ENCODE measurements at places on chromosomes 3 and 15.

- no peak for DNase-seq
These were observed 58.4 kb upstream of the ABHD17C start for GRCh38 chr15:80636675-80637074.

GRCh38 chr15:92882697-92883162 lies 17.4 kb upstream of the CHD2 start:
- no peak for DNase-seq

- no peak for DNase-seq
These were observed 23.5 kb upstream of the TSC22D2 start for GRCh38 chr3:150384296-150385212.

- no peak for DNase-seq
These were observed 48.5 kb downstream of the AMOTL2 start for GRCh38 chr3:134325706-134326105.

GRCh38 chr3:169391672-169392071 lies 271.8 kb downstream of the MECOM start:
- no peak for DNase-seq

DNA sequence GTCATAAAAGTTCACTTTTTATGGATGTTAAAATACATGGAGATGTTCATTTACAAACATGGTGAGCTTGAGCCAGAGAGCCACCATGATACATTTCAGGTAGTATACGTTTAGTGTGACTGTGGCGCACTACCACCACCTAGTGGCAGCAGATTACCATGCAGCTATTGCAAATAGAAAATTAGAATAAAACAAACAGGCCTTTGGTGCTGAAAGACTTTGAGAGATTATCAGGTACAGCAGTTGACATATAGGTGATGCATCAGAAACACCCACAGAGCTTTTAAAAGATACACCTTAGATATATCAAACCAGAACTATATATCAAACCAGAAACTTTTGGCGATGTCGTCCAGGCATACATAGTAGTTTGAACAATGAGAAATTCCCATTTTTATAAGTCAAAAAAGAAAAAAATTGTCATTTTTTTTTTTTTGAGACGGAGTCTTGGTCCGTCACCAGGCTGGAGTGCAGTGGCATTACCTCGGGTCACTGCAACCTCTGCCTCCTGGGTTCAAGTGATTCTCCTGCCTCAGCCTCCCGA lies 42.0 kb upstream of the ICE2 start:
- DNase-seq = no peak

- DNase-seq = no peak
These were observed 14.8 kb downstream of the CRYGS start for GRCh38 chr3:186529201-186529999.
